ENCODE measurements at places on chromosomes 16 and 17. TPM values are rescaled to one million over a fixed set of nuclear protein-coding genes. Genes with fewer than 3 reads are reported as not detected.

The SECTM1 gene
- 7.7 TPM for total RNA-seq

The KRTAP1-5 gene
- total RNA-seq: 11.6 TPM

The MSLN gene
- 0.32 TPM for total RNA-seq

The ZG16B gene
- 3.7 TPM for total RNA-seq

The UQCRC2 gene
- total RNA-seq: 171 TPM

The PRKCB gene
- total RNA-seq: 0.11 TPM

The STH gene
- not detected for total RNA-seq

The HOXB2 gene
- 0.97 TPM for total RNA-seq

The SOST gene
- not detected for total RNA-seq

The SMPD3 gene
- 0.26 TPM for total RNA-seq

The SPATA22 gene
- 1.3 TPM for total RNA-seq

The SEC14L5 gene
- total RNA-seq: 0.22 TPM

The CES5A gene
- total RNA-seq: not detected

Data from articular chondrocyte of knee joint (primary cell).